ENCODE measurements at places on chromosomes 2 and 18.

DNA sequence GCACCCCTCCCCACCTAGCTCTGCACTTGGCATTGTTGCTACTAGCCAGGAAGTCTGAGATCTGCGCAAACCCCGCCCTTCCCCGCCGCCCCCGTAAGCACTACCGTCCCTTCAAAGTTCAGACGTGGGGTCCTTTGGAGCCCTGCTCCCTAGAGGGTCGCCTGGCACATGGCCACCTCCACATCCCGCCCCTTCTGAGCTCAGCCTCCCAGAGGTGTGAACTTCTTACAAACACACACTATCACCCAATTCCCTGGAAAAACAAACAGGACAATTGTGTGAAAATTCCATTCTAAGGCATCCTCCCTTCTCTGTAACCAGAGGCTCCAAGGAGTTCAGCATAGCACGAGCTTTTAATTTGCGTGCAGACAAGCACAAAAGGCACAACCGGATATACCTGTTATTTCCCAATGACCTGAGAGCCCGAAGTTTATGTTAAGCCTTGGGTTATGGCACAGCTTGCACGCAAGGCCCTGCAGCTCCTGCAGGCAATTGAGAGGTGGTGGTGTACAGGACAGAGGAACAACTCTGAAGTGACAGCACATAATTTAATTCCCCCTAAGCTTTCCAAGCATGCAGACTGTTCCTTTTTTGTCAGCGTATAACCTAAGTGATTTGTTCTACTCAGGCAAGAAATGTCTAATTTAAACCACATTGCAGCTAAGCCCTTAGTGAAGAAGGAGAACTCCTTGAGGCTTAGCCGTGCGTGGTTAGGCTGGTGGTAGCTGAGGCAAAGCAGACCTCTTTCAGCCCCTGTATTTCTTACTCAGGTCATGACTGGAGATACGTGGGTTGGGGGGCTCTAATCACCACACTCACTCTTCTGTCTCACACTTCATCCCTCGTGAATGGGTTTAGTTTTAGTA is 20.3 kb upstream of the CYP1B1 start:
- DNase-seq: no peak

- DNase-seq: no peak
These were observed 136.2 kb downstream of the MTX2 start for GRCh38 chr2:176405477-176405876.

- DNase-seq: no peak
These were observed 535.5 kb downstream of the TNS1 start for GRCh38 chr2:217467331-217467730.

DNA sequence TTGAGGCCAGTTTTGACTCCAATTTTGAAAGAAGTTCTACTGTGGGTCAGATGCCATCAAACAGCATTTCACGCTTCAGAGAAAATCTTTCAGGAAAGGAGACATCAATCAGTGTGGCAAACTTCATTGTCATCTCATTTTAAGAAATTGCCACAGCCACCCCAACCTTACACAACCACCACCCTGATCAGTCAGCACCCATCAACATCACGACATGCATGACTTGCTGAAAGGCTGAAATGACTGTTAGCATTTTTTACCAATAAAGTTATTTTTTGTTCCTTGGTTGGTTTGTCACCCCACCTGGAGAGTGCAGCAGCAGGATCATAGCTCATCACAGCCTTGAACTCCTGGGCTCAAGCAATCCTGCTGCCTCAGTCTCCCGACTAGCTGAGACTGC is 10.4 kb downstream of the DNAJC10 start:
- DNase-seq: no peak

- DNase-seq: no peak
These were observed 152.7 kb downstream of the ADCYAP1 start for GRCh38 chr18:1057367-1057766.

DNA sequence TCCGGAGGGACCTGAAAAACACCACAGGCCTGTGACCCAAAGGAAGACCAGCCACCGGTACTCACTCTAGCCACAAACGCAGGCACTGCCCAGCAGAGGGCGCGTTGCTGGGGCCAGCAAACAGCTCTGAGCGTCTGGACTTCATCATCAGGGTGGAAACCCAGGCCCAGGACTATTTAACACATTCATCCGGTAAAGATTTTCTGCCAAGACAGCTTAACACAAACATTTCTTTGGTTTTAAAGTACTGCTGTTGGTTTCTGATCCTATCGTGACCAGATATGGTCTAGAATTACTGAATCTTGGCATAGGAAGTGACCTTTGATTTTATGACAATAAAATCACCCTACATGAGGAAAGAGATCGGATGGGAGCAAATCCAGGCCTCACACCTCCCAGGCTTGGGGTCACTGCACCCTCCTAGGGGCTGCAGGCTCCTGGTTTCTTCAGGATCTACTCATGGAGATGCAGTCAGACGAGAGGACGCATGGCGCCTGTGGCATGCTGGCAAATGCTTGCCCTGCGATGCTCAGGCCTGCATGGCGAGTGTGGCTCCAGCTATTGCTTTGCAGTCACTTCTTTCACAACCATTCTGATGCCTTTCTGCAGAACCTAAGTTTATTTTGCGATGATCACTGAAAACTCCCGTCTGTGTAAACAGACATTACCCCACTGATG is 130.4 kb downstream of the COL4A4 start:
- peak; percentile 7 for DNase-seq

GRCh38 chr18:63253428-63254372 is 65.9 kb downstream of the BCL2 start:
- DNase-seq: no peak

GRCh38 chr2:203510941-203511305 is 24.2 kb downstream of the RAPH1 start:
- DNase-seq: no peak

DNA sequence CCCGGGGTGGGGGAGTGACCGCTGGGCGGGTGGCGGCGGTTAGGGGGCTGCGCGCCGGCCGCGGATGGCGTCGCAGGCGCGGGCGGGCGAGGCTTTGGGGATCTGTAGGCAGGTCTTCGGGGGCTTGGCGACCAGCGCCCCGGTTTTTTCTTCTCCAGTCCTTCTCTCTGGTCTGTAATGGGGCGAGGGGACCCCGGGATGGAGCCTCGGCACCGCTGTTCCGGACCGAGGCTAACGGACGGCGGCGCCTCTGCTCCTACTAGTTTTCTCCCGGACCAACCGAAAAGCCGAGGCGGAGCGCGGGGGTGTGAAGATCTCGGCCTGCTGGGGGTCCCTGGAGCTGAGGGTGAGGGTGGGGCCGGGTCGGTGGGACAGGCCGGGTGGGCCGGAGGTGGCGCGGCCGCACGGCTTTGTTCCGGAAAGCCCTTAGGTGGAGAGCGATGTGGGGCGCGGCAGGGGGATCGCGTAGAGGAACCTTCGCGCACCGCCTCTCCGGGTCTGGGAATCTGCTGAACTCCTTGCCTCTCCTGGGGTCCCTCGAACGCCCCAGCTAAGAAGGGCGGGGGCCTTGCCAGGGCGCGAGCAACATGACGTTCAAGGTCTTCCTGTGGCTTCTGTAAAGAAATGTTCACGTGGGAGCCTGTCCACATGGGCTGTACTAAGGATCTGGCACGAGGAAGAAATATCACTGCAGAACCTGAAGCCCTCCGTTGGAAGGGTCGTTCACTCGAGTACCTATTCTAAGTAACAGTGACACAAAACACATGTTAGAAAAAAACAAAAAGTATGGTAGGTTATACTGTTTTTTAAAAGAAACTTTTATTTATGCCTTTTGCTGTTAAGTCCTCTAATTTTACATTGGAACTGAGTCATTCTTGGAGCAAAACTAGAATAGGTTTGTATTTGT is 861 bp downstream of the SLC39A10 start:
- peak; percentile 82 for DNase-seq

DNA sequence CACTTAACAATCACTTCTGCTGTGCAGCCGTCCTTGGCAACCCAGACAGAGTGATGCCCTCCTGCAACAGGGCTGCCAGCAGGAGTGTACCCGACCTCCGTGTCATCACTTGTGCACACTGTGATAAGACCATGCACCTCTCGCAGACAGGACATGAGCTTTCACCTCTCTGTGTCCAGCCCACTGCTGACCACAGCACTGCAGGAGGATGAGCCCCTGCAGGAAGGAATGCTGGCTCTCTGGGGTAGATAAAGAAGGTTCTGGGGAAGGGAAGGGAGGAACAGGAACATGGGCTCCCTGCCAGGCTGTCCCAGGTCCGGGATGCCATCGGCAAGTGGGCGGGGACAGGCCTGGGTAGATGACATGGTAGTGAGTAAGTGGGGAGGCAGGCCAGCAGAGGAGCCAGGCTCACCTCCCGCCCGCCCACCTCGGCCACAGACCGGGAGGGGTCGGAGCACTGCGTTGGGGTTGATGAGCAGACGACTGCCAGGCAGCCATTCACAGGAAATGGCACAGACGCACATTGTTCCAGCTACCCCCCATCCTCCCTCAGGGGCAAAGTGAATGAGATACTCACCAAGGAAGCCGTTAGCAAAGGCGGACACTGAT is 18.6 kb upstream of the COL6A3 start:
- peak; percentile 72 for DNase-seq

GRCh38 chr18:49238433-49239042 is 221.9 kb downstream of the DYM start:
- peak; percentile 6 for DNase-seq

DNA sequence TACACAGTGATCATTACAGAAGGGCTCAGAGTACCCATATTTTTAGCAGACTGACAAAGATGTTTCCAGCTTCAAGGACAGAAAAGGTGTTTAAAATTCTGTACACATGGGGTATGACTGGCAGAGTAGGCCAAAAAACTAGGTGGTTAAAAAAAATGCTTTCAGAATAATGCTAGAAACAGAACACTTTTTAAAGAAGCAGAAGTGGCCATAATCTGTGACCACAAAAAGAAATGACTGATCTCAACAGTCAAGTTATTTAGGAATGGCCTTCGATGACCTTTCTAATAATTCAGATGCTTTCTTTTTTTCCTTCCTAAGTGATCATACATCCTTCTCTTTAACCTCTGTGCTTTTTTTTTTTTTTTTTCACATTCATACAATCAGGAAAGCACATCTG is 4.1 kb upstream of the AQP4 start:
- no peak for DNase-seq

DNA sequence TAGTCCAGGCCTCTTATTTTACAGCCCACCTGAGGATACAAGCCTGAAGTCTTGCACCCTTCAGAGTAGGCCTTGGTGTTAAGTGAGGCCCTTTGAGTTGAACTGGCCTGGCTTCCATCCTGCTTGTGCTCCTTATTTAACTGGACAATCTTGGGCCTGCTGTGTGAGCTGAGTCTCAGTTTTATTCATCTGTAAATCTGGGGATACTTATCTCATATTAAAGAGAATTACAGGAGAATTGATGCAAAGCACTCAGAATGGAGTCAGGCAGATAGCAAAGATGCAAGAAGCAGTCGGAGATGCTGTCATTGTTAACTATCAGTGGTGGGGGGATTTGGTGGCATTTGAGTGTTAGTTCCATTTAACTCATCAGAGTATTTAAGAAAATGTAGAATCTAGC is 36.8 kb downstream of the MFSD6 start:
- DNase-seq: no peak

- no peak for DNase-seq
These were observed 94.4 kb downstream of the STK39 start for GRCh38 chr2:168152902-168153530.

GRCh38 chr2:231685349-231686191 is 22.8 kb upstream of the PTMA start:
- no peak for DNase-seq

DNA sequence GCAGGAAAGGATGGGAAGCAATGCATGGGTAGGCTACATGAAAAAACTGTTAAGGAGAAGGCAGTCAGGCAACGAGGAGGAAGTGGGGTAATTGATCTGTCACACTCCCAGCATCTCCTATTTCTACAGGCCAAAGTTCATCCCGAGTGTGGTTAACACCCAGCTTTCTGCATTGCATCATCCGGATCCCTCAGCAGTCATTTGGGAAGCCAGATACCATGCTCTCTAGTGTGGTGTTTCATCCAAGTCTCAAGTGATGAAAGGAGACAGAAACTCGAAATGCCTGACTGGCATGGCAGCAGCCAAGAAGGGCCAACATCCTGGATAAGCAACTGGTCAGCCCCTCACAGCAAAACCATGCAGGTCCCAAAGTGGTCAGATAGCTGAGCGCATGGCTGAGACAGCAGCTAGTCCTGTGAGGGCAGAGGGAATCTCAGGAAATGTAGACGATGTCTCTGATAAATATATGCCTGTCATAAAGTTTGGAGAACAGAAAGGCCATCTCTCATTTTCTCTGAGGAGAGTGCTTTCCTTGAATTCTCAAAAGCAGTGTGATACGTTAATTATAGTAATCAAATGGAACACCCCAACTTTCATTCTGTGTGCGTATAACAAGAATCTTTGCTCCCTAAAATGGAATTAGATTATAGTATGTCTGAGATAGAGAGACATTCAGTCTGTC is 24.8 kb upstream of the HNRNPA3 start:
- no peak for DNase-seq

DNA sequence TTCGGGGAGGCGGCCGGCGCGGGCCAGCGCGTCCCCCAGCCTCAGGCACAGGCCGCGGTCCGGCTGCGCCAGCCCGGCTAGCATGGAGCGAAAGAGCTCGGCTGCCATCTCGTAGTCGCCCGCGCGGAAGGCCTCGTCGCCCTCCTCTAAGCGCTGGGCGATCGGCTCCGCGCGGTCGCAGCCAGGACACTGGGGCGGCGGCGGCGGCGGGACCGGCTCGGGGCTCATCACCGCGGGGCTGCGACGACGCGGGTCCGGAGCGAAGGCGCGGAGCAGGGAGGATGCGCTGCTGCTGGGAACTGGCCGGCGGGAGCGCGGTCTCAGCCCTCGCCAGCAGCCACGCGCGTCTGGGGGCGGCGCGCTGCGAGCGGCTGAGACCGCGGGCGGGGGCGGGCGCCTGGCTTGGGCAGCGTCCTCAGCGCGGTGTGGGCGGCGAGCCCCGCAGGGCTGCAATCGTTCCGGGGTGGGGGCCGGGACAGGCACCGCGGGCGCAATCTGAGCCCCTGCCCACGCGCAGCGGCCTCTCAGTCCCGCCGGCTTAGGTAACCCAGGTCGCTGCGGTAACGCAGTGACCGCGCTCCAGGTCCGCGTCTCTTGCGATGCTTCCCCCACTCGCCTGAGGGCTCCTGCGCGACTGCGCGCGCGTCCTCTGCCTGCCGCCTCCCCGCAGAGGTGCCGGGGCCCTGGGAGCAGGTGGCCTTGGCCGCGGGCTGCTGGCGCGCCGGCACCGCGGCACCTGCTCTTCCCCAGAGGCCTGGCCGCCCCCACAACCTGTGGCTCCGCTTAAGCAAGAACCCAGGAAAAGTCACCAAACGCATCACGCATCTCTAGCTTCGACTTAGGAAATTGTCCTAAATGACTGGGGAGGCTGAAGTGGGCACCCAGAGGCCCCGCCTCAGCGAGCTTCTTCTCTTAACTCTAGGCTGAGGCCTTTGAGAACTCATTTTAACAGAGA is at the start of gene LONRF2:
TSS of gene LONRF2 (minus strand) at position 636 of the 955 bp plus-strand sequence. CDS start at position 228, 408 bp downstream.
- DNase-seq: no peak
